Tibial artery (tissue), 4 donors: ENCODE measurements at places on chromosomes 1 and 21.

DNA sequence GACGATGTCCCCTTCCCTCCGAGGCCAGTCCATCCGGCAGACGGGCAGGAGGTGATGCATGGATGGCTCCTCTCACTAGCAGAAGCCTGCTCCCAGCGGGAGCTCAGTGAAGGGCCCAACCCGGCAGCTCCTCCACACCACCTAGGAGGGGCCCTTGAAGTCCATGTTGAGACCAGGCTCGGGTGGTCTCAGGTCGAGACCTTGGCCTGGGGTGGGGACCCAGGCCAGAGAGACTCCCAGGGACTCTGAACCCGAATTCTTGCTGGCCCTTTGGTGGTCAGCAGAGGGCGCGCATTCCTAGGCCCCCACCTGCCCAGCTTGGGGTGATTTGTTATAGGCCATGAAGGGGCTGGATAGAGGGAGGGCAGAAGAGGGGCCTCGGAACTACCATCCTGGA is 642 bp upstream of the NT5C1A start:
- H3K27ac ChIP-seq, result no peak overlapping the region
- no peak for DNase-seq
- H3K4me3 ChIP-seq, result peak overlapping the region; percentile 52
- H3K36me3 ChIP-seq, result no peaks in the 10 kb centered on the region
- H3K4me1 ChIP-seq, result peaks cover 13% of the 10 kb centered on the region

- H3K27ac ChIP-seq, result peak overlapping the region; percentile 79
- peaks cover 32% of the 10 kb centered on the region for H3K36me3 ChIP-seq
- no peak overlapping the region for H3K4me3 ChIP-seq
- H3K27me3 ChIP-seq, result no peaks in the 10 kb centered on the region
Measured at GRCh38 chr1:208217781-208218180, 26.4 kb downstream of the PLXNA2 start.

DNA sequence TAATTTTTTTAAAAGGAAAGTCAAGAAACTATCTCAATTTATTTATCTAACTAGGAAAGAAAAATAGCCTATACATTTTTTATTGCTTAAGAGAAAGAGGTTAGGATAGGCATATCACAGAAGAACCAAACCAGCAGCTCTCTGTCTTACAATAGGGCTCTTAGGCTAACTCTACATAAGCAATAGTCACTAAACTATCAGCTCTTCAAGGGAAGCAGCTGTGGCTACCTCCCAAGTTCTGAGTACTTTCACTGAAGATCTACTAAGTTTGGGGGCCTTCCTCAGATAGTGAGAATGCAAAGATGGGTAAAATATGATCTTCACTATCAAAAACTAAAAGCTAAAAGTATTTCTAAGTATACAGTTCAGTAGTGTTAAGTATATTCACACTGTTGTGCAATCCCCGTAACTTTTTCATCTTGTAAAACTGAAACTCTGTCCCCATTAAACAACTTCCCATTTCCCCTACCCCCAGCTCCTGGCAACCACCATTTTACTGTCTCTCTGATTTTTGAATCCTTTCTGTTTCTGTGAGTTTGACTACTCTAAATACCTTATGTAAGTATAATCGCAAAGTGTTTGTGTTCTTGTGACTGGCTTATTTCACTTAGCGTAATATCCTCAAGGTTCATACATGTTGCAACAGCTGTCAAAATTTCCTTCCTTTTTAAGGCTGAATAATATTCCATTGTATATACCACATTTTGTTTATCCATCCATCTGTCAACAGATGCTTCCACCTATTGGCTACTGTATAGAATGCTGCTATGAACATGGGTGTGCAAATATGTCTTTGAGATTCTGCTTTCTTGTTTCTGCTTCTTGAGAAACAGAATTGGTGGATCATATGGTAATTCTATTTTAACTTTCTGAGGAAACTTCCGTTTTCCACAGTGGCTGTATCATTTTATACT is 73.3 kb downstream of the ACBD6 start:
- H3K4me3 ChIP-seq, result no peak overlapping the region
- H3K36me3 ChIP-seq, result no peaks in the 10 kb centered on the region
- no peaks in the 10 kb centered on the region for H3K27me3 ChIP-seq
- H3K27ac ChIP-seq, result no peak overlapping the region
- DNase-seq, result no peak

DNA sequence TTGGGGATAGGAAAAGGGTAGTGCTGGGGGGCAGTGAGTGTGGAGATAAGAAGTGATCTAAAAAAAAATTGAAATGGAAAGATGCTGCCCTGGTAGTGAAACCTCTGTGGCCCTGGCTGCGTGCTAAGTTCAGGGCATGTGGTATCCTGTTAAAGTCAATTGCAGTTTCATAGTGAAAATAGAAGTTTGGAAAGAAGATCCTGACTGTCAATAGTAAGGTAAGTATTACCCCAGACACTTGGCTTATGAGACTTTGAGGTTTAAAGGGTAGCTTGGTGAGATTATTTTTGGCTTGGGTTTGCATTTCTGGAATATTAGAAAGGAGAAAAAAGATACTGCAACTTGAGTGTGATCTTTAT is 6.8 kb downstream of the ARID1A start:
- H3K36me3 ChIP-seq, result no peaks in the 10 kb centered on the region
- peak overlapping the region; percentile 45 for H3K27ac ChIP-seq
- no peak overlapping the region for H3K4me3 ChIP-seq
- no peak for DNase-seq
- no peaks in the 10 kb centered on the region for H3K27me3 ChIP-seq

DNA sequence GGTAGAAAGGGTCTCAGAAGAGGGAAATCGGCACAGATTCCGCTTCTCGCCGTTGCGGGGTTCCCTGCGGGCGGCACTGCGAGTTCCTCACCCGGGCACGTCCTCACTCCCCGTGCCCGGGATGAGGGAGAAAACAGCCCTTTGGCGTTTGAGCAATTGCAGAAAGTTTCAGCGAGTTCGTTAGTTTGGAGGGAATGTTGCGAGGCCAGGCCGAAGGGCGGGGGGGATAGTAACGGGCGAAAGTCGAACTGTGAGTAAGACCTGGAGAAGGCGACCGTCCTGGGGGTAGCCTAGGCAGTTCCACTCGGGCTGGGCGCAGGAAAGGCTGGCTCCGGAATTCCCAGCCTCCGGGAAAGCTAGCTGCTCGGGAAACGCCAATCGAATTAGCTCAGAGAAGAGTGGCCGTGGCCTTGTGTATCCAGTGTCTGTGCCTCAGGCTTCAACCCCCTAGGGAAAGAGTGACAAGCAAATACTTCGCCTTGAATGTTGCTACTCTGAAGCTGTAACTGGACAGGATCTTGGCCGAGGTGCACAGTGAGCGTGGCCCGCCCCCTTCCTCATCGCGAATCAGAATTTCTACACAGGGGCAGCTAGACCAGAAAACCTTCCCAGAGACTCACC is 787 bp downstream of the PTGFR start:
- no peaks in the 10 kb centered on the region for H3K27me3 ChIP-seq
- peak overlapping the region; percentile 57 for H3K4me3 ChIP-seq
- H3K27ac ChIP-seq, result peak overlapping the region; percentile 81
- H3K4me1 ChIP-seq, result peaks cover 14% of the 10 kb centered on the region

- DNase-seq, result peak; percentile 86
- peak overlapping the region; percentile 78 for H3K27ac ChIP-seq
- H3K36me3 ChIP-seq, result no peaks in the 10 kb centered on the region
- H3K4me3 ChIP-seq, result no peak overlapping the region
- no peaks in the 10 kb centered on the region for H3K27me3 ChIP-seq
Measured at GRCh38 chr1:171141688-171142415, 43.2 kb upstream of the FMO2 start.

DNA sequence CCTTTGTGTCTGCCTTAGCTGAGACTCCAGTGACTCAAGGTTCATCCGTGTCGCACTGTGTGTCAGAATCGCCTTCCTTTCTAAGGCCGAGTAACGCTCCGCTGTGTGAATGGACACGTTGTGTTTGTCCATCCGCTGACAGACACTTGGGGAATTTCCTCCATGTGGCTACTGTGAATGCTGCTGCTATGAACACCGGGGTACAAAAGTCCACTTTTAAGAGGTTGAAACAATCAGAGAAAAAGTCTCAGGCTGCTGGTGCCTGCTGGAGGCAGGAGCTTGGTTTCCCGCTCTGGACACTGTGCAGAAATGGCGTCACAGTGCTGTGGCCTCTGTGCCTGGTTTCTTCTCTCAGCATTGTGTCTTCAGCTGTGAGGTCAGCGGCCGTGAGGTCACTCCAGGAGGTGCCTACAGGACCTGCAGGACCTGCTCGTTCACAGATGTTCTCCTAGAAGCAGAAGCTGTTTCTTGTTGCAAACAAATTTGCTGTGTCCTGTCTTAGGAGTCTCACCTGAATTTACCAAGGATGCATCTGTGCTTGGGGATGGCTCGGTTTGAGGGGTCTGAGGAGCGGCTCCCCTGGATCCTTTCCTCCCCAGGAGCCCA is 34.2 kb downstream of the KRTAP10-1 start:
- H3K36me3 ChIP-seq, result no peaks in the 10 kb centered on the region
- peaks cover 5% of the 10 kb centered on the region for H3K4me1 ChIP-seq

- H3K27ac ChIP-seq, result no peak overlapping the region
- H3K4me3 ChIP-seq, result no peak overlapping the region
- DNase-seq, result no peak
- no peaks in the 10 kb centered on the region for H3K4me1 ChIP-seq
- no peaks in the 10 kb centered on the region for H3K27me3 ChIP-seq
Measured at GRCh38 chr1:235946571-235946981, 79.9 kb upstream of the LYST start.
